ENCODE measurements at places on chromosomes 5 and 9.

- no peak for DNase-seq
These were observed 118.0 kb upstream of the OTULINL start for GRCh38 chr5:14463629-14464028.

DNA sequence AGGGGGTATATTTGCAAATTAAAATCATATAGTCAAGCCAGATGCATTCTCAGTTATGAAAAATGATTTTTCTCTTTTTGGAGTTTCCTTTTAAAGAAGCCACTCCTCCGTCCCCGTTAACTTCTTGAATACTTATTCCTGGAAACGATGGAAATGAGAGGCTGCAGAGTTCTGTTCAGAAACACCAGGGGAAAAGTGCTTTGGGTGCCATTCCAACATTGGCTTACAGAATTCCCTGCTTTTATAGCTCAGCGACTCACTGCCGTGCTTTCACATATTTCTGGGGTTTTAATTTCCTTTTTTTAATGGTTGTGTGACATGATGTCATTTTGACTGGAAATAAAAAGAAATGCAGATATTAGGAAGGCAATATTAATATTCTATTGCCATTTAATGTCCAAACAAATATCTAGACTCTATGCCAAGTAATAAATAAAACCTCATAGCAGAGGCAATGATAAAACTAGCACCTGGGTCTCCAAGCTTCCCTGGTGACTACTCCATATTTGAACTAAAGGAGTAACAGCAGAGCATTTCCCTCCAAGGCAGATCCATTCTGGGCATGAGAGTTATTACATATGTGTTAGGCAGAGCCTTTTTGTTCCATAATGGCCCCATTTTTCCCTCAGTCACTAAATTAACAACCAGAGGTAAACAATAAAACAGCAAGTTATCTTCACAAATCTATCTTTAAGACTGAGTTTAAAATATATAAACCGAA, 363.4 kb downstream of the EBF1 start:
- no peak for DNase-seq

DNA sequence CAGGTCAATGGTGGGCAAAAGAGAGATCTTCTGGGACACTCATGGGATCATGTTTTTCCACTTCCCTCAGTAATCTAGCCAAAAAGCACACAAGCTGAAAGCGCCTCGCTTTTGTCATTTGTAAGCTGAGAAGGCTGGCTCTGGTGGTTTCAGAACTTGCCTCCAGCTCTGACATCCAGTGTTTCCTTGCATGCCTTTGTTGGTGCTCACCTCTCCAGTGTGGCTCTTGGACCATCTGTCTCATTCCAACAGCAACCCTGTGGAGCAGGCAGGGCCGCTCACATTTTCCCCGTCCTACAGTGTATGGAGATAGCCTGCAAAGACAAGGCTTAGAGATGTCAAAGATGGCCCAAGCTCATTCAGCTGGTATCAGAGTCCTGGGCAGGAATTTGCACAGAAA, 160.8 kb upstream of the KLF4 start:
- DNase-seq, result peak; percentile 26

DNA sequence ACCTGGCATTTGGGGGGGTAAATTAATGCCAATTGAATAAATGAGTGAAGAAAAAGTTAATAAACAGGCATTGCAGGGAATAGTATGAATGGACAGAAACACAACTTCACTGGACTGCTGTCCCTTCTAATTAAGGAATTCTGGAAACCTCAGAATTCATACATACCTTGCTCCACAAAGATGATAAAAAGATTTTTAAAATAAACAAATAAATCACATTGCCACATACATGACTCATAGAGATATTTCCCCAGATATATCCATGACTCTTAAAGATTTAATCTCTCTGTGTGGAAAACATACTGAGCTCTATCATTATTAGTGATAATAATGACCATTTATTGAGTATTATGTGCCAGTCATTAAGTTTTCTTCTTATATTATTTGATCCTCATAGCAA, 469.0 kb upstream of the MEF2C start:
- no peak for DNase-seq

GRCh38 chr5:57338068-57338867, 144.3 kb downstream of the ACTBL2 start:
- DNase-seq, result no peak

GRCh38 chr9:100869326-100869725, 159.2 kb upstream of the PLPPR1 start:
- DNase-seq, result no peak

GRCh38 chr9:113808391-113809358, 67.4 kb upstream of the ZNF618 start:
- DNase-seq, result peak; percentile 70

DNA sequence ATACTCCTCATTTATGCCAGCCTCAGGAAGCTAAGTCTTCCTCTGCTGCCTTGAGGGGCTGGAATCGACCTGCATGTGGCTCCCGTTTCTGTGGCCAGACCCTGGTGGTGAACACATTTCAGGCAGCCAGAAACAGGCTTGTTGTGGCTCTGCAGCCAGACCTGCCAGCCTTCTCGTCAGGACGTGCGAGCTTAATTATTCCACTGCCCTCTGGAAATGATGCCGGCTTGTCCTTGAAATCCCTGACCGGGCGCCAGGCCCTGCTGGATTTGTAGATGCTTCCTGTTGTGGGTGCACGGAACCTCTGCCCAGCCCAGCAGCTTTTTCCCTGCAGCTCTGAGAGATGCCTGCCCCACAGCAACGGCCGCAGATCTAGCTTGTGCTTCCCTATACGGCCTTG, 41.6 kb downstream of the PDZD2 start:
- DNase-seq, result no peak

GRCh38 chr5:61991866-61992265, 314.1 kb upstream of the KIF2A start:
- DNase-seq, result no peak

DNA sequence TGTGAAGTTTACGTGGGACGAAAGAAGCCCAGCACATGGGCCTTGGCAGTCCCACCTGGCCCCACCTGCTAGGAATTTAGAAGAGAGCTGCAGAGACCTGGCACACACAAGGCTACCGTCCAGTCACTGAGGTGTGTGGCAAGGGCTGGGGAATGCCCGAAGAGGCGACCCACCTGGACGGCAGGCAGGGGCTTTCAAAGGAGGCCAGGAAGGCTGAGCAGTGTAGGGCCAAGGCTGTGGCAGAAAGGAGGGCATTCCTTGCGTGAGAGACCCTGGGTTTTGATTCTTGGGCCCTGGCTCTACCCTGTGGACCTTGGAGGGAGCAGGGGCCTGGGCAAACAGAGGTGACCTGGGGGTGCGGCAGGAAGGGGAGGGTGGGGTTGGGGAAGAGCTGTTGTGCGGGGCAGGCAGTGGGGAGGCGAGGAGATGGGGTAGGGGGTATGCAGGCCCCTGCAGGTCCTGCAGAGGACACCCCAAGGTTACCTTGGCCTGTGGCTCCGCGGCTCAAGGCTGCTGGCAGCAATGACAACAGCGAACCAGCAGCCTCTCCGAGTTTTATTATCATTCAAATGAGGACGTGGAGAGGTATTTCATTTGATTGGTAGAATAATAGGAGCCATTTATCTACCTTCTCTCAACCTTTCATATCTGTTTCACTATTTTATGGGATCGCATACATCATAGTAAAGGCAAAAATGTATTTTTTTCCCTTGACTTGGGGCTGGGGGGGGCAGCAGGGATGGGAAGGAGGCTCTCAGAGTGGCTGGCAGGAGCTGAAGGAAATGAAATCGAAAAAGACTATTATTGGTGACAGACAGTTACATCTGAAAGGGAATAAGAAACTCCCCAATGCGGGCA, 24.8 kb downstream of the TSPAN17 start:
- no peak for DNase-seq

DNA sequence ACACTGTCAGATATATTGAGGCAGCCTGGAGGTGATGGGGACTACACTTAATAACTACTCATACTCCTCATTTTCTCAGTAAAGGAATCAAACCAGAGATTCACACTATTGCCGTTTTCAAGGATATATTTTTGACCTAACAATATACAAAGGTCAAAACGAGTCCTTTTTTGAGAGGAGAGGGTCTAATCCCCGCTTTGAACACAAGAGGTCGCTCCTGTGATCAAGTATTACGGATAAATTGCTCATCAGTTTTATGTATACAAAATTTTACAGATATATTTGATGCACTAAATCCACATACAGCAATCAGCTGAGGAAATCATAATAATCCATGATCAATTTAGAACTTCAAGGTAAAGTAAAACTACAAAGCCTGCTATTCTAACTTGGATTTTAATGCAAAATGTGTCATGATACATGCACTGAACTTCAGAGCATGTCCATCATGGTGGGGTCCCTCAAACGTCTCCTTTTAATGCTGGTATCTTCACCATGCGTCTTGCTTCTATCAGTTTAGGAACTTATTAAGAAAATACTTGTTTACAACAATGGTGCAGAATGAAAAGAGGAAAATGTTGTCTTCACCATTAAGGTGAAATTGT, 2.5 kb upstream of the ISL1 start:
- DNase-seq, result no peak

GRCh38 chr5:155275222-155275621, 261.7 kb downstream of the KIF4B start:
- DNase-seq, result no peak

GRCh38 chr5:35198686-35199085, 31.6 kb downstream of the PRLR start:
- DNase-seq, result no peak

DNA sequence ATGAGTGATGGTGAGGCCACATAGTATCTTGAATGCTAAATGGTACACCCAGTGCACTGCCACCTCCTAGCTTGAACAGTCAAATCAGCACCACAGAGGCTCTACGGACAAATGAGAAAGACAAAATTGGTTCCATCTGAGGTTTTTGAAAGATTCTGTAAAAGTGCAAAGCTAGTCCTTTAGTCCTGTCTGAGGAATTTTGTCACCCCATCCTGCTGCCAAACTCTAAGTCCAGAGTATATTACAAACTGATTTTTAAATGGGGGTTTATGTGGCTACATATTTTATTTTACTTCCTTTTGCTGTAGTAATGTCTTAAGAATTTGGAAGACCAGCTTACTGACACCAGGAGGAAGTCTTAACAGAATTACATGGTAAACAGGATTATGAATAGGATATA, 7.7 kb downstream of the FREM1 start:
- no peak for DNase-seq

DNA sequence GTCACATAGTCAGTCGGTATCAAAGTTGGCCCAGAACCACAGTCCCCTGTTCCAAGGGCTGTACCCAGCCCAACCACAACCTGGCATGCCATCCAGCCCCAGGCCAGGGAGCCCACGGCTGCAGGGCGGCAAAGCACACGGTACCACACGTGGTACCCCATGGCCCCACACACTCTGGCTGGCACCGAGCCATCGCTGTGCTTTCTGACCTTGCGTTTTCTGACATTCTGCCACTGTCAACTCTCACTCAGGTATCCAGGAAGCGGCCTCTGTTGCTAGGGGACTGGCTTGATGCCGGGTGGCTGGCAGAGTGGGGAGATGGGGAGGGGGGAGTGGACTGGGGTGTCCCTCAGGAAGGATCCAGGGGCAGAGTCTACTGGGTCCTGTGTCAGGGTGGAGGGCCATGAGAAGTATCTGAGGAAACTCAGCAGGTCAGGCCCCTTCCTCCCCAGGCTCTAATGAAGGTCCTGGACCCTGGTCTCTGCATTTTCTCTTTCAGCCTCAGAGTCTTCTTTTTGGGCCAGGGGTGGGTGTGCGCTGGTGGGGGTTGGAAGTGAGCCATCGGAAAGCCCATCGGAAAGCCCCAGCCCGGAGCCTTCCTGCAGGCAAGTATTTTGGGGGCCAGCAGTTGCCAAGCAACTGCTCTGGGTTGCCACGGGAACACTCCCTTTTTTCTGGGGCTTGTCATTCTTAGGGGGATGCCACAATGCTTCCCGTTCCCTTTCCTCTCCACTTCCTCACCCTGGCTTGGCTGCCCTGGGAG, 21.0 kb upstream of the RALGDS start:
- DNase-seq, result no peak

Data from hepatic stellate cell (primary cell).